ENCODE measurements at places on chromosomes 4 and X.

- no peak overlapping the region for H3K27ac ChIP-seq
- no peak overlapping the region for H3K4me3 ChIP-seq
- no peaks in the 10 kb centered on the region for H3K27me3 ChIP-seq
- no peak for ATAC-seq
Measured at GRCh38 chr4:127667772-127668171, 35.0 kb downstream of the INTU start.

- no peaks in the 10 kb centered on the region for H3K4me1 ChIP-seq
- H3K36me3 ChIP-seq: no peaks in the 10 kb centered on the region
- no peak overlapping the region for H3K4me3 ChIP-seq
- no peaks in the 10 kb centered on the region for H3K27me3 ChIP-seq
Measured at GRCh38 chrX:95728446-95728845, 956.2 kb upstream of the DIAPH2 start.

GRCh38 chr4:145644699-145645098 lies 25.5 kb downstream of the MMAA start:
- H3K27ac ChIP-seq: no peak overlapping the region
- H3K4me3 ChIP-seq: no peak overlapping the region
- H3K4me1 ChIP-seq: no peaks in the 10 kb centered on the region
- peaks cover 31% of the 10 kb centered on the region for H3K36me3 ChIP-seq
- H3K27me3 ChIP-seq: no peaks in the 10 kb centered on the region

GRCh38 chr4:71202705-71203104 lies 136.1 kb upstream of the SLC4A4 start:
- no peak for ATAC-seq
- no peak overlapping the region for H3K4me3 ChIP-seq
- no peaks in the 10 kb centered on the region for H3K36me3 ChIP-seq
- no peak overlapping the region for H3K27ac ChIP-seq
- no peaks in the 10 kb centered on the region for H3K27me3 ChIP-seq

- no peaks in the 10 kb centered on the region for H3K36me3 ChIP-seq
- no peaks in the 10 kb centered on the region for H3K4me1 ChIP-seq
- no peak for ATAC-seq
- no peak overlapping the region for H3K27ac ChIP-seq
- H3K4me3 ChIP-seq: no peak overlapping the region
Measured at GRCh38 chrX:5324546-5324945, 904.1 kb downstream of the NLGN4X start.

- H3K4me1 ChIP-seq: no peaks in the 10 kb centered on the region
- no peaks in the 10 kb centered on the region for H3K36me3 ChIP-seq
- H3K4me3 ChIP-seq: no peak overlapping the region
- no peaks in the 10 kb centered on the region for H3K27me3 ChIP-seq
- ATAC-seq: no peak
Measured at GRCh38 chr4:66569228-66569627, 898.9 kb upstream of the EPHA5 start.
